CD8-positive, alpha-beta T cell (primary cell): ENCODE measurements at places on chromosomes 3 and 15. TPM values are rescaled to one million over a fixed set of nuclear protein-coding genes. Genes with fewer than 3 reads are reported as not detected.
A peak's percentile ranks its signal among the peaks of the same experiment; 100 is the strongest.

EPM2AIP1 gene
- 17.1 TPM for total RNA-seq

PROS1 gene
- not detected for total RNA-seq

GRCh38 chr3:150073513-150073912 lies 102.8 kb upstream of the PFN2 start:
- no peak for DNase-seq

- DNase-seq, result no peak
Observed at GRCh38 chr3:12994357-12994606, 78.9 kb downstream of the IQSEC1 start.

GRCh38 chr3:189316296-189317019 lies 144.7 kb downstream of the TPRG1 start:
- DNase-seq, result no peak

DNA sequence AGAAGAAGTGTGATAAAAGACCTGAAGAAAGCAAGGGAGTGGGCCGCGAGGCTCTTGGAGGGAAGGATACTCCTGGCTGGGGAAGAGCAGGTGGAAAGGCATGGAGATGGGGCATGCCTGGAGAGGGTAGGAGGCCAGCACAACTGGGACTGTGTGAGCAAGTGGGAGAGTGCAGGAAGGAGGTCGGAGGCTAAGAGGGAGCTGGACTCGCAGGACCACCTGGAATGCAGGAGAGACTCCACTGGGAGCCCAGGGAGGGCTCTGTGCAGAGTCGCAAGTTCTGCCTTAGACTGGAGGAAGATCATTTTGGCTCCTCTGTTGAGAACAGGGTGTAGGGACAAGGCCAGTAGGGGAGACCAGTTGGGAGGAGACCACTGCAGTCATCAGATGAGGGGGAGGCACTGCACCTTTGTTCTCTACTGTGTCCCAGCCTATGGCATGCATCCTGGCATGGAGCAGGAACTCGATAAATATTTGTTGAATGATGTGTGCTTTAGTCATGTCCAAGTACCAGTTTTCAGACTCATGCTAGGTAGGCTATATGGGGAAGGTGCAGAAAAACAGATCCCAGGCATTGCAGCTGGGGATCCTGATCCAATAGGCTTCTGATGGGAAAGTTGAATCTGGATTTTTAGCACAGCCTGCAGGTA lies 13.7 kb downstream of the FAM107A start:
- no peak for DNase-seq

DNA sequence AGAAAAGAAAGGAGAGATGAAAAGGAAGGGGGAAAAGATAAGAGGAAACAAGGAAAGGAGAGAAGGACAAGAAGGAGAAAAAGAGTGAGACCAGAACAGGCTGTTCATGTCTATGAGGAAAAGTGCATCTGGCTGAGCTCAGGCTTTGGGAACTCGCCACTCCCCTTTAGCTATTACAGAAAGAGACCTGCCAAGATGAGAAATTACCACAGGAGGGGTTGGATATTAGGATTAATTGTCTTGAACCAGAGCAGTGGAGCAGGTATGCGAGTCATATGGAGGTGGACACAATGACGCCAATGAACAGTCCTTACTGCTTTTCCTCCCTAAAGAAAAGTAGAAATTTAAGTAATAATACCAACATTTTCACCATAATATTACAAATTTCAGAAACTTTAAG lies 577.0 kb upstream of the ARRDC4 start:
- DNase-seq, result no peak

NME9 gene
- total RNA-seq, result 1.2 TPM

- no peak for DNase-seq
Observed at GRCh38 chr3:188533612-188534357, 379.8 kb downstream of the LPP start.

SLC28A1 gene
- total RNA-seq, result not detected

GRCh38 chr15:87416591-87417257 lies 839.8 kb downstream of the NTRK3 start:
- DNase-seq, result no peak

NOX5 gene
- total RNA-seq, result not detected

- no peak for DNase-seq
Observed at GRCh38 chr3:62525281-62525680, 151.9 kb upstream of the FEZF2 start.

CFAP161 gene
- total RNA-seq, result not detected

NMNAT3 gene
- 0.81 TPM for total RNA-seq

DNA sequence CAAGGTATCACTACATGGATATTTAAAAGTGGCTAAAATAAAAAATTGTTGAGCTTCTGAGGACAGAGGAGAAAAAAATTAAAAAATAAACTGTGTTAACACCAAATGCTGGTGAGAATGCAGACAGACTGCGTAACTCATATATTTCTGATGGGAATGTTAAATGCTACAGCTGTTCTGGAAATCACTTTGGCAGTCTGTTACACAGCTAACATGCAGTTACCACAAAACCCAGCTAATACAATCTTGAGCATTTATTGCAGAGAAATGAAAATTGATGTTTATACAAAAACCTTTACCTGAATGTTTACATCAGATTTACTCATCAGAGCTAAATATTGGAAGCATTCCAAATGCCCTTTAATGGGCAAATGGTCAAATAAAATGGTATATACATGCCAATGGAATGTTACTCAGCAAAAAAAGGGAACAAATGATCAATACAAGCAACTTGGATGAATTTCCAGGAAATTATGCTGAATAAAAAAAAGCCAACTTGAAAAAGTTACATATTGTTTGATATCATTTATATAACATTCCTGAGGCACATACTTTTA lies 24.6 kb downstream of the MNS1 start:
- no peak for DNase-seq

GRCh38 chr15:85941186-85941855 lies 138.3 kb upstream of the AGBL1 start:
- no peak for DNase-seq

ZNF445 gene
- total RNA-seq, result 5.2 TPM

DNA sequence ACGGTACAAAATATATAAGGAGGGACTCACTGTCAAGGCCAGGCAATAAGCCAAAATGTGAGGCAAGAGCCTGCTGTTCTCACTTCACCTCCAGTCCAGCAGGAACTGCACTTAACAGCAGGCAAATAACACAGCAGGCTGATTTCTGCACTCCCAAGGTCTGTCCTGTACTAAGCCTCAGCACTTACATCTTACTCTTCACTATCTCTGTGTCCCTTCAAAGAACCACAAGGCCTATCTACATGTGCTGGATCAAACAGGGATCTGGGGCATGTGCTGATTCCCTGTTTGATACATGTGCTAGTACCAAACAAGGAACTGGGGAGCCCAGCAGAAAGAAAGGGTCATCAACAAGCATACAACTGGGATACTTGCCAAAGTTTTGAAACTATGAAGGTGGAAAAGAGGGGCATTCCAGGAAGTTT lies 22.2 kb downstream of the UACA start:
- DNase-seq, result no peak

- DNase-seq, result peak; percentile 71
Observed at GRCh38 chr3:195907684-195907933, 742 bp downstream of the TNK2 start.

PLSCR5 gene
- total RNA-seq, result not detected

GRCh38 chr15:99564221-99565048 lies 1.3 kb upstream of the MEF2A start:
- DNase-seq, result peak; percentile 18

PPM1L gene
- 1.8 TPM for total RNA-seq

GRCh38 chr15:36024031-36024688 lies 478.2 kb upstream of the DPH6 start:
- DNase-seq, result no peak

AP3B2 gene
- total RNA-seq, result 0.90 TPM

DNA sequence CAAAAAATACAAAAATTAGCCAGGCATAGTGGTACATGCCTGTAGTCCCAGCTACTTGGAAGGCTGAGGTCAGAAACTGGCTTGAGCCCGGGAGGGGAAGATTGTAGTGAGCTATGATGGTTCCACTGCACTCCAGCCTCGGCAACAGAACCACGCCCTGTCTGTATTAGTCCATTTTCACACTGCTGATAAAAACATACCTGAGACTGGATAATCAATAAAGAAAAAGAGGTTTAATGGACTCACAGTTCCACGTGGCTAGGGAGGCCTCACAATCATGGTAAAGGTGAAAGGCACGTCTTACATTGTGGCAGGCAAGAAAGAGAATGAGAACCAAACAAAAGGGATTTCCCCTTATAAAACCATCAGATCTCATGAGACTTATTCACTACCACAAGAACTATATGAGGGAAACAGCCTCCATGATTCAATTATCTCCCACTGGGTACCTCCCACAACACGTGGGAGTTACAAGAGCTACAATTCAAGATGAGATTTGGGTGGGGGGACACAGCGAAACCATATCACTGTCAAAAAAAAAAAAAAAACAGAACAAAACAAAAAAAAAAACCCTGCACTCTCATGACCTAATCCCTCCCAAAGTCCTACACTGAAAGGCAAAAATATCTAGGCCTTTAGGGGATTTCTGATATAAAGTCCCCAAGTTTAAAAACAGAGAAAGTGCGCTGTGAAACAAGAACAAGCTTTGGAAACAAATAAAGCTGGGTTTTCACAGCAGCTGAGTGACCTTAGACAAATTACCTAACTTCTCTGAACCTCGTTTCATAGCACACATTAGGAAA lies 224.7 kb downstream of the IGSF11 start:
- DNase-seq, result no peak

DNA sequence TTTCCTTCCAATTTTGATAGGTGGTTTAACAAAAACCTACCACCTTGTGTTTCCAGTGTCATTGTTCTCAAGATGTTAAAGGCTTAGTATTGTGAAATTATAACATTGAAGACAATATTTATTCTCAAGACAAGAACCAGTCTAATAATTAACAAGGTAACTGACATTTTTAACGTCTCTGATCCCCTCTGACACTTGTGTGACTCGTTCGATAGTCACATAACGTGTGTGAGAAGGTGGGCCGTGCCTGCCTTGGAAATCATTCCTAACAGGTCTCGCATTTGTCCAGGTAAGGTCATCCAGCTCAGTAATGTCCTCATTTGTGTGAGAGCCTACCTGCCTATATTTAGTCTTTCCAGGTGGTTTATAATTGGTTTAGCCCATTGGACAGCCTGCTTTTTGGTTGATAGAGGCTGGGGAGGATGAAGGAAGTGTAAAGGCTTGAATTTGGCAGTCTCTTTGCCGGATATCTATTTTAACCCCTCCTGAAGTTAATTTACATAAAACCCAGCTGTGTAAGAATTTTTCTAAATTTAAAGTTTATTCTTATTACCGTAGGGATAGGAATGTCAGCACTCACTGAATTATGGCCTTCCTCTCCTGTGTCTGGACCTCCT lies 94.4 kb downstream of the AKAP13 start:
- DNase-seq, result no peak
